ENCODE measurements at places on chromosomes 1 and 21. TPM values are rescaled to one million over a fixed set of nuclear protein-coding genes. Genes with fewer than 3 reads are reported as not detected.

Gene ENSA
- total RNA-seq: 173 TPM

Gene KISS1
- 0.50 TPM for total RNA-seq

Gene RSPH1
- not detected for total RNA-seq

Gene MUL1
- 21.8 TPM for total RNA-seq

Gene CRYAA
- total RNA-seq: not detected

Gene ITLN2
- not detected for total RNA-seq

Gene CRB1
- total RNA-seq: 0.55 TPM

Gene CFHR3
- total RNA-seq: not detected

Gene KCNH1
- not detected for total RNA-seq

Gene PLCH2
- 39.3 TPM for total RNA-seq

Gene RNU1-4
- total RNA-seq: 3,182 TPM

Gene LMX1A
- not detected for total RNA-seq

Gene SYF2
- total RNA-seq: 61.5 TPM

Gene FAM163A
- total RNA-seq: 0.10 TPM
